ENCODE measurements at places on chromosomes 13 and 19.

- no peak for DNase-seq
These were observed 20.7 kb downstream of the GPR180 start for GRCh38 chr13:94622344-94622743.

DNA sequence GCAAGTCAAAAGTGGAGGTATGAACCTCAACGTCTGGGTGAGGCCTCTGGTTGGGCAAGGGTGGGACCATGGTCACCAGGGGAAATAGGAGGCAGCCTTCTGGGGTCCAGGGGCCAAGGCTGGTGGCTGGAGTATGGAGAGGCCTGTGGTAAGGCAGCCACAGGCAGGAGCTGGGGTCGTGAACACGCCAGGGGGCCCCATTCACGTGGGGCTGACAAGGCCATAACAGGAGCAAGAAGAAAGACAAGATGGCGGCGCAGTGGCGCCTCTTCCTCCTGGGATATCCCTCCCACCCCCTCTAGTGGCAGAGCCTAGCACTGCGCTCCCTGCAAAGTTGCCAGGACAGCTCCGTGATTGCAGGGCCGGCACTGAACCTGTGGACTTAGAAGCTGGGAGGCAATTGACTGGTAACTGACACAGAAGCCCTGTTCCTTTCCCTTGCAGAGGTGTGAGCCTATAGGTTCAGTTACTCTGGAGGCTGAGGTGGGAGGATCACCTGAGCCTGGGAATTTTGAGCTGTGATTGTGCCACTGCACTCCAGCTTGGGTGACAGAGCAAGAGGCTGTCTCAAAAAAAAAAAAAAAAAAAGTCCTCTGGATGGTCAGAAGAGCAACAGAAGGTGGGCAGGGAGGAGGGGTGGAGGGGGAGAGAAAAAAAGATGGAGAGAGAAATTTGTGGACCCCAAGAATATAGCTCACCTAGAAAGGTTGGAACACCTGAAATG is 19.7 kb upstream of the EDDM13 start:
- peak; percentile 96 for DNase-seq

DNA sequence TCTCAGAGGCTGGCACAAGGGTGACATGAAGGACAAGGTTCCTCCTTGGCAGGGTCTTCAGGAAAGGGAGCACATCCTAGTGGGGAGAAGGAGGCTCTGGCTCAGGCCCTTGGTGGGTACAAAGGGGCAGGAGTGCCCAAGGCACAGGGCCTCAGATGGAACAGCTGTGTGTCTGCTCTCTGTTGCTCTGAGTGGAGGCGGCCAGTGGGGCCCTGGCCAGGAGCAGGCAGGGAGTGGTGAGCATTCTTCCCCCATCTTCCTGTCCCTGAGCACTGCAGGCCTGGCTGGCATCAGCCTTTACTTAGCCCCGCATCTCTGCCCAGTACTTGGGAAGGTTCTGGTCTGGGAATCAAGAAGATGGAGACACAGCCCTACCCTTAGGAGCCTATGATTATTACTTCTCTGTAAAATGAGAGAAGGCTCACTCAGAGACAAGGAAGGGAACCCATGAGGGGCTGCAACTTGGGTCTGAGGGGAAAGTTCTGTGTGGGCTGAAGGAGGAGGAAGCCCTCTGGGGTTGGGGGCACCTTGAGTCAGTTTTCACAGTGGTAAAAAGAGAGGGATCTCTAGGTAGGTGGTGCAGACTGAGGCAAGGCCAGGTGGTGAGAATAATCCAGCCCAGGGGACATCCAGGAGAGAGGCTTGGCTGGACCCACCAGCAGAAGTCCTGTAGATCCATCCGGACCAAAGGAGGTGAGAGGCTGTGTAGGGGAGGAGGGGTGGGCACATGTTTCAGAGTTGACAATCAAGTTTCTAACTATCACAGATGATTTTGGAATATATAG is 173.5 kb downstream of the TSHZ3 start:
- DNase-seq: no peak

DNA sequence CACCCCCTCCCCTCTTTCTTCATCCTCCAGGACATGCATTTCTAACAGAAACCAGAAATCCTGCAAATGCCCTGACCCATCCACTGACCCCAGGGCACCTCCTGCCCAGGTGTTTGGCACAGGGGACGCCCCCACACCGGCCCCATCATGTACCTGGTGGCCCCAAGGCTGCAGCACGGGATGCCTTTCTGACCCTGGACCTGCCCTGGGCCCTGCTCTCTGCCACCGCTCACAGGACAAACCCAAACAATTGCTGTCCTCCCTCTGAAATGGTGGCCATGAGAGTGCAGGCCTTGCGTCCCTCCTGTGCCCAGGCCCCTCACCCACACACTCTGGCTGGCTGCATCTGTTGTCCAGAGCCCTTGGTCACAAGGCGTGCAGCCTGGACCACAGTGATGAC is 12.1 kb downstream of the SCGB2B2 start:
- no peak for DNase-seq

DNA sequence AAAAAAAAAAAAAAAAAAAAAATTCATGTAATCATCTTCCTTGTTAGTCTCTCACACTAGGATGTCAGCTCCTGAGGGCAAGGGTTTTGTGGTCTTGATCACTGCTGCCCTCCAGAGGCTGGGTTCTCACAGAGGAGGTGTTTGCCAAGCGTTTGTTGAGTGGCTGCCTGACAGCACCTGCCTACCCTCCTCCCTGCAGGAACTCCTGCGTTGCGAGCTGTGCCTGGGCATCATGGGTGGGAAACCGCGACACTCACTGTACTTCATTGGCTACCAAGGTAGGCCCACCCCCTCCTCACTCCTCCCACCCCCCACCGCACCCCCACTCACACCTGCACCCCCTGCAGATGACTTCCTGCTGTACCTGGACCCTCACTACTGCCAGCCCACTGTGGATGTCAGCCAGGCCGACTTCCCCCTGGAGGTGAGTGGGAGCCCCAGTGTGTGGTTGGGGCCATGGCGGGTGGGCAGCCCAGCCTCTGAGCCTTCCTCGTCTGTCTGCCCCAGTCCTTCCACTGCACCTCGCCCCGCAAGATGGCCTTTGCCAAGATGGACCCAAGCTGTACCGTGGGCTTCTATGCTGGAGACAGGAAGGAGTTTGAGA is 8.1 kb downstream of the ATG4D start:
- DNase-seq: peak; percentile 41

GRCh38 chr13:30830638-30830965 is 75.5 kb upstream of the MEDAG start:
- DNase-seq: no peak

GRCh38 chr13:39599842-39600241 is 3.2 kb downstream of the LHFPL6 start:
- DNase-seq: no peak

GRCh38 chr13:23679220-23679619 is 109.0 kb downstream of the TNFRSF19 start:
- no peak for DNase-seq

DNA sequence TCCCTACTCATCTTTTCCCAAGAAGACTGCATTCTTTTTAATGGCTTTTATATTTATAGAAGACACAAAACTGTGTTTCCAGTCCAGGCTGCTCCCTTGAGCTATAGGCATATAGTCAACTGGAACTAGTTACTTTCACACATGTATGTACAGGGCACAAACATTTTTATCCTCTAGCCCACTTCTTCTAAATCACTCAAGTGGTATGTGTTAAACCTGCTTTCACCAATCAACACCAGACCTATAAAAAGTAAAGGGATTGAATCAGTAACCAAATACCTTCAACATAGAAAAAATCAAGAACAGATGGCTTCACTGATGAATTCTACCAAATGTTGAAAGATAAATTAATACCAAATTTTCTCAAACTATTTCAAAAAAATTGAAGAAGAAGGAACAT is 584.2 kb upstream of the SLITRK1 start:
- no peak for DNase-seq

DNA sequence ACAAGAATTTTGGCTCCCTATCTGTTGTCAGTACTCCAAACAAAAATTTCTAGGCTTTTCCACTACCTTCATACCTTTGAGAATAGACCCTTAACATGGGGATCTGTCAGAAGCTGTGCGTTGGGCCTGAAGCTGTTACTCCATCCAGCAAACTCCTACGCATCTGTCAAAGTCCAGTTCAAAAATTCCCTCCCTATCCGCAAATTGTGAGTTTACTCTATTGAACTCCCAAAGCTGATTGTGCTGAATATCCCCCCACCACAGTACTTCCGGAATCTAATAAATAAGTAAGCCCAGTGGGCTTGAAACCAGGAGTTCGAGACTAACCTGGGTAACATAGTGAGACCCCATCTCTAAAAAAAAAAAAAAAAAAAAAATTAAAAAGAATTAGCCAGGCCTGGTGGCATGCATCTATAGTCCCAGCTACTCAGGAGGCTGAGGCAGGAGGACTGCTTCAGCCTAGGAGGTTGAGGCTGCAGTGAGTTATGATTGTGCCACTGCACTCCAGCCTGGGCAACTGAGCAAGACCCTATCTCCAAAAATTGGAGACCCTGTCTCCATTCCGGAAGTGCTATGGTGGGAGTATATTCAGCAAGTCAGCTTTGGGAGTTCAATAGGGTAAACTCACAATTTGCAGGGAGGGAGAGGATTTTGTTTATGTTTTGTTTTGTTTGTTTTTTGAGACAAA is 930 bp upstream of the FBN3 start:
- no peak for DNase-seq

GRCh38 chr13:40204246-40204645 is 462.2 kb downstream of the FOXO1 start:
- DNase-seq: no peak
